ENCODE measurements at places on chromosomes 5 and 9.
A peak's percentile ranks its signal among the peaks of the same experiment; 100 is the strongest.

GRCh38 chr5:140049205-140049604, 6.1 kb upstream of the NRG2 start:
- no peak for DNase-seq

- no peak for DNase-seq
Measured at GRCh38 chr9:99051406-99051805, 53.5 kb upstream of the TGFBR1 start.

- DNase-seq, result no peak
Measured at GRCh38 chr9:105066275-105066865, 138.4 kb upstream of the ABCA1 start.

GRCh38 chr9:110900917-110901316, 137.4 kb downstream of the LPAR1 start:
- DNase-seq, result no peak

- DNase-seq, result no peak
Measured at GRCh38 chr9:135547756-135548736, 2.1 kb downstream of the OBP2A start.

DNA sequence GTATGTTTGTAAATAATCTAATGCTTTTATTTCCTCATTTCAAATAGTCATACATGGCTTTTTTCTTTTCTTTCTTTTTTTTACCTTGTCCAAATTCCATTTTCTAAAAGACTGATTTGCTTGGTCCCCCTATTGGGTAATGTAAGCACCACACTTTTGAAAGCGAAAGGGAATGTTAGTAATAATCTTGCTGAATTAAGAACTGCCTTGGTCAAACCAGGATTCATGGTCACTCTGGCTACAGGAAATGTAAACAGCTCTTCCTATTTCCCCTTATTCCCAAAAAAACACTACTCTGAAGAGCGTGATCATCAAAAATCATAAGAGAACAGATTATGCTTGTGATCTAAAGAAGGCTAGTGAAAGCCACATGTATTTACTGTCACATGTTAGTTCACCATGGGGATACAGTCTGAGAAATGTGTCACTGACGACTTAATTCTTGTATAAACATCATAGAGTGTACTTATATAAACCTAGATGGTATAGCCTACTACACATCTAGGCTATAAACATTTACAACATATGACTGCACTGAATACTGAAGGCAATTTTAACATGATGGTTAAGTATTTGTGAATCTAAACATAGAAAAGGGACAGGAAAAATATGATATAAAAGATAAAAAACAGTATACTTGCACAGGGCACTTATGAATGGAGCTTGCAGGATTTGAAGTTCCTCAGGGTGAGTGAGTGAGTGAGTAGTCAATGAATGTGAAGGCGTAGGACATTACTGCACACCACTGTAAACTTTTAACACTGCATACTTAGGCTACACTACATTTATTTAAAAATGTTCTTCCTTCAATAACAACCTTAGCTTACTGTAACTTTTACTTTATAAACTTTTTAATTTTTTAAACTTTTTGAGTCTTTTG, 75.3 kb downstream of the HMGCR start:
- DNase-seq, result no peak

- DNase-seq, result no peak
Measured at GRCh38 chr5:134982230-134982629, 14.5 kb downstream of the CATSPER3 start.

DNA sequence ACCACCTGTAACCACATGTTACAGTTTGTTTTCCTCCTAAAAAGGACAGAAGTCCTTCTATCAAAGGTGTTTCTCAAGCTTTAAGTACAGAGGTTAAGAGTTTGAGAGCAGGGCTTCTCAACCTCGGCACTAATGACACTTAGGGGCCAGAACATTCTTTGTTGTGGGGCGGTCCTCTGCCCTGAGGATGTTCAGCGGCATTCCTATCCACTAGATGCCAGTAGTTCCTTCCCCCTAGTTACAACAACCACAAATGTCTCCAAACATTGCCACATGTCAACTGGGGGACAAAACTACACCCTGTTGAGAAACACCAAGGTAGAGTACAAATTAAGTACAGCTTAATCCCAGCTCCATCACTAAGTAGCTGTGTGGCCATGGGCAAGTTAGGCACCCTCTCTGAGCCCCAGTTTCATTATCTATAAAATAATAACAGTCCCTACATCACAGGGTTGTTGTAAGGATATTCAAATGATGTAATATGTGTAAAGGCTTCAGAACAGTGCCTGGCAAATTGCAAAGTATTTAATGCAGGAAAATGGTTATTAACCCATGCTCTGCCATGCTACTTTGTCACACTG, 44.6 kb downstream of the PIP5K1B start:
- no peak for DNase-seq

DNA sequence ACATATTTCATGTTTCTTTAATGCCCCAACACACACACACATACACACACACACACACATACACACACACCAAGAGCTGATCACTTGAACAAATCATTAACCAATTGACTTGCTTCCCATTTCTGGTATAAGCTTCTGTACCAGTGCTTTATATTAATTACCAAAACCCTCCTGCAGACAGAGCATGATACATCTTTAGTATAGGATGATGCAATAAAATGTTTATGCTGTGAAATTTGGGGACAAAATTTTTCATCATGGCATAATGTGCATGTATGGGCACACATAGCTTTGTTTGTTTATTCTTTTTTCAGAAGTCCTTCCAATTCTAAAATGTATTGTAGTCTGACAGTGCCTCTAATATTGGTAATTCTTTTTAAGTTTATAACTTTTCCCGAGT, 34.5 kb downstream of the SLC1A3 start:
- no peak for DNase-seq

- peak; percentile 78 for DNase-seq
Measured at GRCh38 chr5:115262321-115263077, at the start of gene PGGT1B. PGGT1B (minus strand) TSS chr5:115262877; CDS start chr5:115262851, 26 bp downstream.

GRCh38 chr5:153569036-153569435, 78.6 kb downstream of the GRIA1 start:
- DNase-seq, result no peak

- DNase-seq, result no peak
Measured at GRCh38 chr5:102924963-102925362, 169.9 kb downstream of the PAM start.

- no peak for DNase-seq
Measured at GRCh38 chr5:137101544-137101943, 397.6 kb downstream of the SPOCK1 start.

- no peak for DNase-seq
Measured at GRCh38 chr9:21686738-21687137, 115.7 kb upstream of the MTAP start.

GRCh38 chr5:160929360-160929759, 77.3 kb upstream of the ATP10B start:
- no peak for DNase-seq

GRCh38 chr9:14198841-14199455, 115.0 kb downstream of the NFIB start:
- DNase-seq, result no peak

DNA sequence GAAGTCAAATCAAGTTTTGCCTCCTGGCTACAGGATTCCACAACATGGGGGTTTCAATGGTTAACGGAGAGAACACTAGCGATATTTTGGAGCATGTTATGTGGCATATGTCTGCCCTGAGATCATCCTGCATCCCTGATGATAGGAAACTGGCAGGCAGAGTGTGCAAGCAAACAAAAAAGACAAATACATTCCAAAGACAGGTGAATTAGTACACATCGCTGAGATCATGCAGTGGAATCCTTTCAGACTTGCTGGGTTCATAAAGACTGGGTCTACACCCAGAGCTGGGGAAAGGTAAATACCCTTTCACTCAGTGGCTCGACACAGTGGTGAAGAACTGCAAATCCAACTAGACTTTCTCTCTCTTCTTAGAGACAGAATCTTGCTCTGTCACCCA, 286.5 kb downstream of the EFNA5 start:
- DNase-seq, result no peak

All from activated CD4-positive, alpha-beta memory T cell treated with anti-CD3 and anti-CD28 coated beads, Interleukin-2, amount 10 ng/mL, durations not matched to agents 7 days and 5 days (primary cell).